ENCODE measurements at places on chromosomes 6 and 20.

DNA sequence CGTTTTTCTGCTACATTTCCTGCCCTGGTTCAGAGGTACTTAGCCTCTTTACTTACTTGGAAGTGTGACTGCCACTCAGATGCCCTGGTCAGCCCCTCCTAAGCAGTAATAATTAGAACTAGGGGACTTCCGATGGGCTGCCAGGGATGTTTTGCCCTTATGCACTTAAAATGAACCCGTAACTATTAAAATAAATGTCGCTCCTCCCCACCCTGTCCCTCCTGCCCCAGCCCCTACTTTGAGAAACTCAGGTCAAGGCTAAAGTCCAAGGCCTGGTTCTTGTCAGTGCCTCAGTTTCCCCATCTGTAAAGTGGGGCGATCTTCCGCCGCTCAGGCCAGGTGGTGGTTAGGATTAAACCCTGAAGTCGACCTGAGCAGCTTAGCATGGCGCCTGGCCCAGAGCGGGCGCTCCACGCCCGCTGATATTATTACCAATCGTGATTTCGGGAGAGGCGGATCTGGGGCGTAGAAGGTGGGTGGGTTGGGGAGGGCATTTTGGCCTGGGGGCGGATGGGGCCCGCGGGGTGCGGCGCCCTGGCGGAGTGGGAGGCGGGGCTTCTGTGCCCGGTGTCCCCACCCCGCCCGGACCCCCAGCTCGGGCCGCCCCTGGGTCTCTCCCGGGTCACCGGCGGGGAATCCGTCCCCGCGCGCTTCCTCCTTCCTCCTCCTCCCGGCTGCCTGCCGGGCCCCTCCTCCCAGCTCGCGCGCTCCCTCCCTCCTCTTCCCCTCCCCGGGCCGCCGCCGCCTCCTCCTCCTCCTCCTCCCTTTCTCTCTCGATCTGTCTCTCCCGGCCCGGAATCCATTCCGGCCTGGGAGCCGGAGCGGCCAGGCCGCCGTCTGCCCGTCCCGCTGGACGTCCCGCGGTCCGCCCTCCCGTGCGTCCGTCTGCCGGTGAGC is at the start of gene SRC:
SRC (plus strand) TSS at position 802 of the 897 bp plus-strand sequence. CDS start 38,014 bp downstream, outside the sequence.
- DNase-seq = no peak

DNA sequence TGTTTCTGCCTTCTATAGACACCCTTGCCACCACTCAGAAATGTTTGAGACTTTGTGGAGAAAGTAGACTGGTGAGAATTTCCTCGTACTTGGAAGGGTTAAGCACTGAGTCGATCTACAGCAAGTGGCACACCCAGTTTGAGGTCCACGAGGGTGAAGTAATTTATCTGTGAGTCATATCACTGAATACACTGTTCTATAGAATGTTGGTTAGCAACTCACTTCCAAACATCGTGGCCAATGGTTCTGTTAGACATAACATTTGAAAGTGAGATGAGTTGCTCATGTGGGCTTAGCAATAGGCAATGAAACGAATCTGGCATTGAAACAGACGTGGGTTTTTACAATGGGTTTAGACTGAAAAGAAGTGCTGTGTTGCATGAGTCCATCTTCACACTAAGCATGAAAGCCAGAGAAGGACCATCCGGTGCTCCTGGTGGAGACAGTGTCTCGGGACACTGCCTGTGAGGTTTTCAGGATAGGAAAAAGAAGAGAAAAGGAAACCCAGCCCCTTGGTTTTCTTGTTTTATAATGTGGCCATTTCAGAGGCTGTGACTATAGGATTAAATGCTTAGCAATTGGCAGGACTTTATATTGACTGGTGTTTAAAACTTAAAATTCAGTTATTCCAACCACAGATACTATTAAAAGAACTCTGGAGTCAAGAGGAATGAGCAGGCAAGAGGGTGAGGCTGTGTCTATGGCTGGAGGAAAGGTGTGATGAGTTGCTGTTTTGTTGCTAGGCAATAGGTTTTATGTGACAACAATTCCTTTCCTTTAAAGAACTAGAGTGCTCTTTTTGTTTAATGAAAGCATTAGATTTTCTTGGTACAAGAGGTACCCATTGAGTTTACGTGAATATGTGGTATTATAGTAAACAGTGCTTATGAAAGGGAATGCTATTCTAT is 31.0 kb upstream of the EZR start:
- DNase-seq = no peak

DNA sequence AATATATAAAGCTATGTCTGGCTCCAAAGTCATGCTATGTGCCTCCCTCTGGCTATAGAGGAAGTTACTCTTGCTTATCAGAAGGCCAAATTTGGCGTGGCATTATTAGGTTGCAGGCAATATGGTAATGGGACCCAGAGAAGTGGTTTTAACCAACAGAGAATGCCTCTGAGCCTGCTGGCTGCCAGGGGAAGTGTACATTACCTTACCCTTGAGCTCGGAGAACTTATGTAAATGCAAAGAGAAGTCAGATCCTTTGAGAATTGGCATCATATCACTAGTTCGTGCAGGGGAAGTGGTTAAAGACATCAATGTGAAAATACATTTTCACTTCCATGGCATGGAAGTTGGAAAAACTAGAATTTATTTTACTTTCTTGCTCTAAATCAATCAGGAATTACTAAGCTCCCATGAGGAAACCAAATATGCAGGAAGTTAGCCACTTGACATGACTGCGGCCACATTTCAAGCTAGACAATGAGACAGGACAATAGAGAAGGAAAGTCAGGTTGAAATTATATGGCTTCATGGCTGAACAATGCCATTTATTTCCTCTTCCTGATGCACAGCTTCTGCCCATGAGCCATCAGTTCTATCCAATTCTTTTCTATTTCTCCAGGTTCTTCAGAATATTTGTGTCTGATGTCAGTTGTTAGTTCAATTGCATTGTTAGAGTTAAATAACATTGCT is 134.0 kb upstream of the PHACTR1 start:
- no peak for DNase-seq

DNA sequence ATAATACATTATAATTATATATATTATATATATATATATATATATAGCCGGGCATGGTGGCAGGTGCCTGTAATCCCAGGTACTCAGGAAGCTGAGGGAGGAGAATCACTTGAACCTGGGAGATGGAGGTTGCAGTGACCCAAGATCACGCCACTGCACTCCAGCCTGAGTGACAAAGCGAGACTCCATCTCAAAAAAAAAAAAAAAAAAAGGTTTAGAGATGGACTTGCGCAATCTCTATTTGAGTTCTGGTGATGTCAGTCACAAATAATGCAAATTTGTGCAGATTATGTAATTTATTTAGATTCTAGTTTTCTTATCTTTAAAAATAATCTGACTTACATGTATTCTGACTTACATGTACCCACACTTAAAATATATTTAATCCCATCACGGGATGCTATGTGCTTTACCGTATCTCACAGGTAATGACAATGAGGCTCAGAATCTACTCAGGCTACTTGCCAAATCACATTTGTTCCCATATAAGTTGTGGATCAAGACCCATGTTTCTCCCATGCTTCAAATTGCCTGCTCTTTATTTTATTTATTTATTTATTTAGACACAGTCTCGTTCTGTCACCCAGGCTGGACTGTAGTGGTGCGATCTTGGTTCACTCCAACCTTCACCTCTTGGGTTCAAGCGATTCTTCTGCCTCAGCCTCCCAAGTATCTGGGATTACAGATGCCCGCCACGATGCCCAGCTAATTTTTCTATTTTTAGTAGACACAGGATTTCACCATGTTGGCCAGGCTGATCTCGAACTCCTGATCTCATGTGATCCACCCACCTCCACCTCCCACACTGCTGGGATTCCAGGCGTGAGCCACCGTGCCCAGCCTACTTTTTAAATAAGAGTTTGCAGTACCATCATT is 7.6 kb upstream of the UST start:
- no peak for DNase-seq

GRCh38 chr6:125806813-125807212 is 16.1 kb downstream of the NCOA7 start:
- DNase-seq = no peak

DNA sequence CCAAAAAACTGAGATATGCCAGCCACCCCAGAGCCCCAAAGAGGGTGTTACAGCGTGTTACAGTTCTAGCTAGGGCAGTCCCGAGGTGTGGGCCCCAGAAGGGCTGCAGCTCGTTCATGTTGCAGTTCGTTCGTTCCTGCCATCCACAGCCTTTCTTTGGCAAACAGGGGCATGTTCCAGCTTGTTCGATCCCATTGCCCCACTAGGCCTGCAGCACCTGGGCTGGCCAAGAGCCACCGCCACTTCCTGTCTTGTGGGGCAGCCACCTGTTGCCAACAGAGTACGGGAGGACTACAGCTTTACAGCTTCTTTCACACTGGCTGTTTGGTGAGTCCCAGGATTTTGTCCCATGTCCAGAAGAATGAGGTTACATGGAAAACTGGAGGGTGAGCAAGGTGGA is 198.1 kb downstream of the MMUT start:
- DNase-seq = no peak

- DNase-seq = no peak
These were observed 96.0 kb downstream of the EYA2 start for GRCh38 chr20:46990596-46991104.

DNA sequence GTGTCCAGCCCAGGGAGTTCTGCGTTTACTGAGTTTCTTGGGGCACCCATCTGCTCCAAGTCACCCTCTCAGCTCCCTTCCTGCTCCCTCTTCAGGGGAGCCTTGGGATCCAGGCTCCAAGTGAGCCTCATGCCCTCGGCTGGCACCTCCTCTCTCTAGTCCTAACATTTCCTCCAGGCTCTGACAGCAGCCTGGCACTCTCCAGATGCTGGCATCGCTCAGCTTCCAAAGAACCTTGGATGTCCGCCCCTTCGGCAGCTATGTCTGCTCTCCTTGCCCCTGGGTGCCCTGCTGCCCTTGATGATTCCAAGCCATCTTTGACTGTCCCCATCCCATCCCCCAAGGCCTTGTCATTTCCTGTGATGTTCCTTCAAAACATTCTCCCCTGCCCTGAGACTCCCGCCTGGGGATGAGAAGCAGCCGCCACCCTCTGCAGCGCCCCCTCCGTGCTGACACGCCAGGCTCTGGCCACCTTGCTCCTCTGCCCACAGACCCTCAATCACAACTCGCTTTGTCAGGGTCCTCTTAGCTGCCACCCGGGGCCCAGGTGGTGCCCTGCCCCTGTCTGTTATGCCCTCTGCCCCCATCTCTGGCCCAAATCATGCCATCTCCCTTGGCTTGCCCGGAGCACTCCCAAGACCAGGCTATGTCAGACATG is 6.6 kb upstream of the GFRA4 start:
- no peak for DNase-seq

GRCh38 chr6:111737065-111737521 is 131.4 kb upstream of the TRAF3IP2 start:
- DNase-seq = no peak

DNA sequence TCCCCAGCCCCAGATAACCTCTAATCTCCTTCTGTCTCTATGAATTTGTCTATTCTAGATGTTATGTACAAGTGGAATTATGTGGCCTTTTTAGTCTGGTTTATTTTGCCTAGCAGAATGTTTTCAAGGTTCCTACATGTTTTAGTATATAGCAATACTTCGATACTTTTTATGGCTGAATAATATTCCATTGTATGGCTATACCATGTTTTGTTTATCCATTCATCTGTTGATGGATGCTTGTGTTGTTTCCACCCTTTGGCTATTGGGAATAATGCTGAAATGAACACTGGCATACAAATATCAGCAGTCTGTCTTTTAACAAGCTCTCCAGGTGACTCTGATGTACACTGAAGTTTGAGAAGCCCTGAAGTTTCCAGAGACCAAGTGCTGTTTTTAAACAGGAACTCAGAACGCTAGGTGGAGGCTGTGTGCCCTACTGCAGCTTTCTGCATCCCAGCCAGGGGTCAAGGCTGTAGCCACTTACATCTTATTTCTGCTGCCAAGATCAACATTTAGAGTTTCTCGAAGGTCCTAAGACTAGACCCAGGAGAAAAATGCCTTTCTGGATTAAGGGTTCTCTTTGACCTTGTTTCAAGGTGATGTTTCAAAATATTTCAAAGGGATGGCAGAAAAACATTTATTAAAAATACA is 123.0 kb downstream of the SOBP start:
- no peak for DNase-seq

DNA sequence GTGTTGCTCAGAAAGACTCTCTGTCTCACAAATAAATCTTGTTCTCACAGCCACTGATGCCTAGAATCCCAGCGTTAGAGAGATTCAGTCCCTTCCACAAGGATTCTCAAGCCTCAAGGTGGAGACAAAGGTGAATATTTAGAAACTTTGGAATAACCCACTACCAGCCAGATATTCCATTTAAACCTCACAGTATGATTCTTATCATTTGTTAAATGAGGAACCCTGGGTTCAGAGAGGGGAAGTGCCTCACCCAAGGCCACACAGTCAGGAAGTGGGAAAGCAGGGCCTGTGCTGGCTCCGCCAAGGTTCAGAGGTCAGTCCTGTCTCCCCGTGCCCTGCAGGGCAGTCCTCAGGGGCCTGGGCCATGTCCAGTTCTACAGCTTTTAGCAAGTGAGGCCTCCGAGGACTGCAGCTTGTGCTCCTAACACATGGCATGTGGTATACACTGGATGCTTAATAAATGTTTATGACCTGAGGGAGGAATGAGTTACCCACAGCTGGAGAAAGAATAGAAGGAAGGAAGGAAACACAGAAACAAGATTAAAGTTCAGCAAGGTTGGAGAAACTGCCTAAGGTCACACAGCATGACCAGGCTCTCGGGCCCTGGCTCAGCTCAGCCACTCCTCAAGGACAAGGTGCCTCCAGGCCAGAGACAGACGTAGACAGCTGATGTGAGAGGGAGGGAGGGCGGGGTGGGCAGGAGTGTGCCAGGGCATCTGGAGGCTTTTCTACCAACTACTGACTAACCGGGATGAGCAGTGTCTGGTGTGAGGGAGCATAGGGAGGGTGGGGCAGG is 3.9 kb upstream of the TGM2 start:
- no peak for DNase-seq

GRCh38 chr20:36390719-36391415 is 84.7 kb downstream of the DLGAP4 start:
- DNase-seq = no peak

- no peak for DNase-seq
These were observed 49.3 kb upstream of the KIF13A start for GRCh38 chr6:18036781-18037180.

- no peak for DNase-seq
These were observed 83.5 kb upstream of the PLN start for GRCh38 chr6:118464620-118465019.

Data from stimulated activated CD4-positive, alpha-beta T cell treated with anti-CD3 and anti-CD28 coated beads, Interleukin-1b, Interleukin-23, amount 100 ng/mL, for 1 hour (primary cell).